Hematopoietic multipotent progenitor cell treated with erythropoietin and hydrocortisone succinate and interleukin-3 and kit ligand, for 6 days (in vitro differentiated cells): ENCODE measurements at places on chromosomes 3 and 15.

DNA sequence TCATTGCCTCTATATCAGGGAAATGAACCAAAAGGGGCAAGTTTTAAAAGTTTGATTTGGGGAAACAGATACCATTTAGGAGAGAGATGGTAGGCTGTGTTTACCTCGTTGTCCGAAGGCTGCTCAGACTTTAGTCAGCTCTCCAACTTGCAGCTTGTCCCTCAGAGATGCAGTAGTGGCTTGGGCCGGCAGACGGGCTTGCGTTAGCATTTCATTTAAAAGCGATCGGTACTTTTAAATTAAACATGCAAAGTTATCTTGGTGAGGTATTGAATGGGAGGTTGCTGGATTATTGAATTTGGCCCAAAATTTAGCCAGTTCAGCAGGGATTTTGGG, 26.2 kb downstream of the EEFSEC start:
- DNase-seq, result no peak

DNA sequence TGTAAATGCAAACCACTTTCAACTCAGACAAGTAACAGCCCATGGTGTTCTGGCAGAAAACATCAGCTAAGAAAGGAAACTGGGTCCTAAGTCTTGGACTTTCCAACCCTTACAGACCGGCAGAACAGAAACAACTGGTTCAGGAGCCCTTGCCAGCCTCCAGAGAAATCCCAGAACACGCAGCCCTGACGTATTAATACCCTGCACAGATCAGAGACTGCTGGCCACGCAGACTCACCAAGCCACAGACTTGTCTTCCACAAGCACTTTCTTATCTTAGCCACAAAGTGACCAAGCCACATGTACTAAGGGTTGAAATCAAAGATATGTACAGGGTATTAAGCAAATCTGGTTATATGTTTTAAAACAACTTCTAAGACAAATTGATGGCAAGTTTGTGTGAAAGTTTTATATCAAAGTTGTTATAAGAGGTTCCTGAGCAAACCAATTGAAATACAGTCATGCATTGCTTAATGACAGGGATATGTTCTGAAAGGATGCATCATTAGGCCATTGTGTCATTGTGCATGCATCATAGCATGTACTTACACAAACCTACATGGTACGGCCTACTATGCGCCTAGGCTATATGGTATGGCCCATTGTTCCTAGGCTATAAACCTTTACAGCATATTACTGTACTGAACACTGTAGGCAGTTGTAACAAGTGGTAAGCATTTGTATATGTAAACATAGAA, 36.8 kb downstream of the BTD start:
- DNase-seq, result peak; percentile 21

GRCh38 chr15:36965570-36966342, 134.6 kb downstream of the MEIS2 start:
- no peak for DNase-seq

GRCh38 chr15:48719668-48720067, 74.2 kb upstream of the FBN1 start:
- DNase-seq, result peak; percentile 61

DNA sequence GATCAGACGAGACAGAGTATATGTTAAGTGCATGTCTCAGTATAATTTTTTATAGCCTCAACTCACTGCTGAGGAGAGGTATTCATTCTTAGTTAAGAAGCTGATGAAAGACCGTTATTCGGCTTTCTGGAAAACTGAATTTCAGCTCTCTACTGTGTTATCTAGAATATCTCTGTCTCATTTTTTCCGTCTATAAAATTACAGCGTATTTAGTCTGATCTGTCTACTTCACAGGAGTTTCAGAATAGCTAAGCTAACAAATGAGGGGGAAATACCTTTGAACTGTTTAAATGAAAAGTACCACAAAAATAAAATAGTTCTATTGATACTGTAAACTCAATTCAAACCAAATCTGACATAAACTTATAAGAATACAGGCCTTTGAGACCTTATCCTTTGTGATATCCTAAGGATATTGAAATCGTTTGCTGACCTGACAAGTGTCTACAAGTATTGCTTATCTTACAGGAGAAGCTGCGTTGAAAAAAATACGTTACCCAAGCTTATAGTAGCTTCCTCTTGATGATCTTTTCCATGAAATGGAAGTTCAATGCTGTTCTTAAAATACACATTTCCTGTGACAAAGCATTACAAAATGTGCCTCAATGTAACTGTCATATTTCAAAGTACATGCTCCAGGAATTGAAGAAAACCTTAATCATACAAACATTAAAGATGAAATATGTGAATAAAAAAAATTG, 104.6 kb downstream of the IL1RAP start:
- peak; percentile 78 for DNase-seq

- DNase-seq, result no peak
Measured at GRCh38 chr3:13162549-13163320, 89.5 kb upstream of the IQSEC1 start.

DNA sequence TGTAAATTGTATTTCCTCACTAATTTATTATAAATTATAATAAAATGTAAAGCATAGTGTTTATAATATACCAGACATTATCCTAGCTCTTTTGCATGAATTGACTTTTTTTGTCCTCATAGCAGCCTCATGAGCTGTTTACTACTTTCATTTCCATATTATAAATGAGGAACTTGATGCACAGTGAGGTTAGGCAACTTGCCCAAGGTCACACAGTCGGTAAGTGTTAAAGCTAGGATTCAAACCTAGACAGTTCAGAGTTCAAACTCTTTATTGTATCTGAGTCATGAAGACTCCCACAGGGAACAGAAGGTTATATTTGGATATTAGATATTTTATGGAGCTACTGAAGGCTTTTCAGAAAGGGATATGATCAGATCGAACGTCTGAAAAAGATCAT, 322.2 kb upstream of the SATB1 start:
- no peak for DNase-seq

DNA sequence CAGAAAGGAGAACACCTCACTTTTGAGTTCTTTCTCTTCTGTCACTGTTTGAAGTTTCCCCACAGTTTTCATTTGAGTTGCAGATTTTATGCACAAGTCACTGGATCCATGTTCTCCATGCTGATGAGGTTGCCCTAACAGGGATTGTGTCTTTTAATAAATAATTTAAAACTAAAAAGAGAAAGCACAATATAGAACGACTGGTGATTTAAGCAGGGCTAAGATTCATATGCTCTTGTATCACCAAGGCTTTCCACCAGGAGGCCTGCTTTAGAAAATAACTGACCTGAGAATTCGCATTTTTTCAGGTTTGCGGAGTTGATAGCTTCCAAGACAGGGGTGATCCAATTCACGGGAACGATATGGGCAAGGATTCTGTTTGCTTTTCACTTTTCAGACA, 252.0 kb upstream of the VEPH1 start:
- no peak for DNase-seq

DNA sequence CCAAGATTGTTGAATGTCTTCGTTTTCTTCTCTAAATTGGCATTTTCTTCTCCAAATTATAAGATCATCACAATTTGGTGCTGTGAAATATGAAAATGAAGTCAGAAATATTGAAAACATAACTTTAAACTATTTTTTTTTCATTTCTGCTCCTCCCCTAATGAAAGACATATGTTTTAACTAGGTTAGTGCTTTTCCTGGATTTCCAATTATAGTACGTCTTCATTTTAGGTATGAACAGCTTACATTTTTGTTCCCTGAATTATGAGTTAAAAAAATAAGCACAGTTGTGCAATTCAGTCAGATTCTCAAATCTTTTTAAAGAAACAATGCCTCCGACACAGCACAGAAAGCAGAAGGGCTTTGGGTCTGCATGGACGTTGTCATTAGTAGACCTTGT, 83.5 kb upstream of the CFAP20DC start:
- DNase-seq, result no peak

DNA sequence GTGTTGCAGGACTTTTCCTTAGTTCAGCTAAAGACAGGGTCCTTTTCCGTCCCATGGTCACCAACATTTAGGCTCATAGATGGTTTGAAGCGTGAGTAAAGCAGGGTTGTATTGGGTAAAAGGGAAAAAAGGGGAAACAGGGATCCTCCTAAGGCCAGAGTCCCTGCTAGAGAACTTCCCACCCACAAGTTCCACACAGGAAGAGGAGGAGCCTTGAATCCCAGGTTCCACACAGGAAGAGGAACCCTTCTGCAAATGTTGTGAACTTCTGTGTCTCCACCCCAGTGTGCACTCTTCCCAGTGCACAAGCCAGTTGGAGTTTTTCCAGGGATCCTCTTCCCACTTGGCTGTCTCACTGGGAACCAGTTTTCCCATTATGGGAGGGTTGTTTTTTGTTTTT, 27.6 kb upstream of the ATP8B4 start:
- no peak for DNase-seq

DNA sequence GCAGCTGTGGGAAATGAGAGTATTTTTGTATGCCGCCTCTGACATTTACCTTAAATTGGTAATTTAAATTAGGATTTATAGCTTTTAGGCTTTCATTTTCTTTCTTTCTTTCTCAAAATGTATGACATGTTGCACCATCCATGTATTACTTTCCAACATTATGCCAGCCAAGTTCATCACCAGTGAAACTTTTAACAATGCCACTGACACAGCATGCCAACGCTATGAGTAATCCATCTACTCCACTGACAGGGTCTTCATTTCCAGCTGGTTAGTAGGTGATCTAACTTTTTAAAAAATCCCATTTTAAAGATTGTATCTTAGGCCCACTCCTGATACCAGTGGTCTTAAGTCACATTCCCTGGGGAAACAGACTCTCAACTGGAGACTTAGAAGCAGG, 21.8 kb upstream of the CLDN16 start:
- no peak for DNase-seq

DNA sequence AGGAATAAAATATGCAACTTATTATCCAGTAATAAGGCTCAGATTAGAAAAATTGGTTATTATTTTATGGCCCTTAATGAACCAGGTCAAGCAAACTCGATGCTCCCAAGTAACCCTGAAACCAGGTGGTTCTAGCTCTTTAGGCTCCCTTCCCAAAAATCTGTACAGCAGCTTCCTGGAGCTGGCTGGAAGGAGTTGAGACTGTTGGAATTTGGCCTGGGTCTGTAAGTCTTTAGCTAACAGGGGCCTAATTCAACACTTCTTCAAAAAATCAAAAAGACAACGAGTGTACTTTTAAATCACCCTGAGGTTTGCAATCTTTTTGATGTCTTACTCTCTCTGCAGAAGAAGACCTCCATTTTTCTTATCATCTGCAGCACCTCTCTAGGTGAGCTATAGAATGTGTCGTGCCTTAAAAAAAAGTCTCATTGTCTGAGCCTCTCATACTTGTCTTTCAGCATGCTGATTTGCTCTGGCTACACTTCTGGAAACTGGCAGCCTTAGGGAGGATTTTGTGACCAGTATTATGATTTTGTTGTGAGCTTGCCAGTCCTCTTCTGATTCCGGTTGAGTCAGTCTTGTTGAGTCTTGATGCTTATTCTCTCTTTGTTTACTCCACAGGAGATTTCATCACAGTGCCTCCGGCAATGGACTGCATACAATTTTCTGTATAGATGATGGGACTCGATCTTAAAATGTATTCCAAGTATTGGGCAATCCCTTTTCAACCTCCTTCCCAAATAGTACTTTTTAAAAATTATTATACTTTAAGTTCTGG, 235.0 kb upstream of the KBTBD8 start:
- DNase-seq, result no peak

GRCh38 chr3:57999417-58000115, 8.7 kb upstream of the FLNB start:
- DNase-seq, result no peak

DNA sequence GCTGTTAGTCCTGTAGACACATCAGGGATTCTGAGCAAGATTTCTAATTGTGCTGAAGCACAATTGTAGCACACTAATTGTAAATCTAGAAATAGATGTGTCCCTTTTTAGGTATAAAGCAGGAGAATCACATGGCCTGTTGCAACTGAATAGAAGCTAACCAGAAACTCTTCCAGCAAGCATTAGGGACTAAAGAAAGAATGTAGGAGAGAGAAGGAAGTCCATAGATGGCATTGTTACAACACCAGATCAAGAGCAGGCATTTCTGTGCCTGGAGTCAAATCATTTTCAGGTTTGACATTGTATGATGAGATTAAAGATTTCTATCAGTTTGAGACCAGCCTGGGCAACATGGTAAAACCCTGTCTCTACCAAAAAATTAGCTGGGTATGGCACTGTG, 27.4 kb downstream of the CALML4 start:
- no peak for DNase-seq

DNA sequence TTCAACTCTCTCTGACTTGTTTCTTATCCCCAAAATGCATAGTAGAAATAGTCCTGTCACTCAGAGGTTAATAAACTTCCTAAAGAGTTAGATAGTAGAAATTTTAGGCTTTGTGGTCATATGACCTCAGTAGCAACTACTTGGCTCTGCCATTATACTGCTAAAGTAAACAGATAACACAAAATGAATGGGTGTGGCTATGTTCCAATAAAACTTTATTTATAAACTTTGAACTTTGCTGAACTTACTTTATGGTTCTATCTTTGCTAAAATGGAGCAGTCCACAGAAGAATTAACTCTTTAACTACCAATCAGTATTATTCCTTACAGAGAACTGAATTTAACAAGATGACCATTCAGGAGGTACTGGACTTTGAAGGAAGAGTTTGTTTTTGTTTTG, 393.6 kb upstream of the CDIN1 start:
- no peak for DNase-seq

DNA sequence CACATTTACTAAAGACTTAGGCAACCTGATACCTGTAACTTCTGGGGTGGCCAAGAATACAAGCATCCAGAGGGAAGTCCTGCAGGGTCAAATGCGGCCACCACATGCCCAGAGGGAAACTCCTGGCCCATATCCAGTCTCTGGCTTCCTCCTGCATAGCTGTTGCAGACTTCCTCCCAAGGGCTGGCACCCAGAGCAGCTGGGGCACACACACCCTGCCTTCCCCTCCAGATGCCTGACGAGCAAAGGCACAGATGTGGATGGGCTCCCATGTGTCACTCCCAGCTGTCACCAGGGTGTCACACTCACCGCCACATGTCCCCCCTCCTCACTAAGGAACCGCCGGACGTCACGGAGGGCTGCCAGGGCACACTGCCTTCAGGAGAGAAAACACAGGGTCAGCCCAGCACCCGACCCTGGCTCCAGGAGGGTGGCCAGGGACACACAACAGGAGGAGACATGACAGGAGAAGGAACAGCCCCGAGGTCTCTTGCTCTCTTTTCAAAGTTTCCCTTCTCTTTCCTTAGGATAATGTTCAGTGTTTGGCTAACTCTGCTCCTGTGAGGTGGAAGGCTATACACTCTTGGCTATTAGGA, 13.2 kb downstream of the PFKFB4 start:
- peak; percentile 27 for DNase-seq

DNA sequence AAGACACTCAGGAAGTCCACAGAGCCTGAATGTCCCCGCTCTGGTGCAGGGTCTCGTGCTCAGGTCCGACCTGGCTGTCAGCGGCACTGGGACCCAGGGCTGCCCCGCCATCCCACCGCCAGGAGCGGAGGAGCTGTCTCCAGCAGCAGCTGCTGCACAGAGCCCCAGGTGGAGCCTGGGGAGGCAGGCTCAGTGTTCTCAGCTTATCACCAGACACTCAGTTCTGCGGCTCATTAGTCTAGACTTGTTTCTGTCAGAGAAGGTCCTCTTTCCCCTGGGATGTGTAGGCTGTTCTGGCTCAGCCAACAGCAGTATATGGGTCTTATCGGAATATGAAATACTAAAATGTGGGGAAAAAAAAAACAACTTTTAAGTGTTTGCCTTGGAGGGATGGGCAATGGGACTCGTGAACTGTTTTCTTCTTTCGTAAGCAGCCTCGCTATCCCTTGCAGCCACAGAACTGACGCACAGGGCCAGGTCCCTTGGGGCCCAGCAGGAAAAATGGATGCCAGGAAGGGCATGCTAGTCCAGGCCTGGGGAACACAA, 75.9 kb downstream of the KLF13 start:
- DNase-seq, result no peak
